ENCODE measurements at places on chromosomes 12 and 14.

DNA sequence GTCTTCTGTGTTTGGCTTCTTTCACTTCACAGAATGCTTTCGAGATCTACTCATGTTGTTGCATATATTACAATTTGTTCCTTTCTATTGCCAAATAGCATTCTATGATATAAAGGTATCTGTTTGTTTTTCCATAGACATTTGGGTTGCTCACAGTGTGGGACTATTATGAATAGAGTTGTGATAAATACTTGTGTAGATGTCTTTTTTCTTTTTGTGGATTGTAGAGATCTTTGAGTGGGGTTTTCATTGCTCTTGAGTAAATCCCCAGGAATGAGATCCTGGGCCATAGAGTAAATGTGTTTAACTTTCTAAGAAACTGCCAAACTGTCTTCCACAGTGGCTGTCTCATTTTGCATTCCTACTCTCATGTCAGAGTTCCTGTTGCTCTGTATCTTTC is 24.9 kb upstream of the CEBPE start:
- H3K4me1 ChIP-seq, result no peaks in the 10 kb centered on the region
- no peak for DNase-seq
- no peaks in the 10 kb centered on the region for H3K27me3 ChIP-seq
- H3K36me3 ChIP-seq, result peaks cover 41% of the 10 kb centered on the region

GRCh38 chr12:57765003-57765697 is 1.7 kb downstream of the CYP27B1 start:
- peak overlapping the region; percentile 75 for H3K4me3 ChIP-seq
- H3K4me1 ChIP-seq, result peaks cover 3% of the 10 kb centered on the region
- peaks cover 12% of the 10 kb centered on the region for H3K36me3 ChIP-seq
- peaks cover 31% of the 10 kb centered on the region for H3K27me3 ChIP-seq
- H3K27ac ChIP-seq, result no peak overlapping the region

- H3K36me3 ChIP-seq, result no peaks in the 10 kb centered on the region
- H3K27ac ChIP-seq, result no peak overlapping the region
- H3K27me3 ChIP-seq, result no peaks in the 10 kb centered on the region
- no peak overlapping the region for H3K4me3 ChIP-seq
- H3K4me1 ChIP-seq, result no peaks in the 10 kb centered on the region
- DNase-seq, result no peak
Measured at GRCh38 chr14:99808515-99808914, 15.3 kb downstream of the EML1 start.

DNA sequence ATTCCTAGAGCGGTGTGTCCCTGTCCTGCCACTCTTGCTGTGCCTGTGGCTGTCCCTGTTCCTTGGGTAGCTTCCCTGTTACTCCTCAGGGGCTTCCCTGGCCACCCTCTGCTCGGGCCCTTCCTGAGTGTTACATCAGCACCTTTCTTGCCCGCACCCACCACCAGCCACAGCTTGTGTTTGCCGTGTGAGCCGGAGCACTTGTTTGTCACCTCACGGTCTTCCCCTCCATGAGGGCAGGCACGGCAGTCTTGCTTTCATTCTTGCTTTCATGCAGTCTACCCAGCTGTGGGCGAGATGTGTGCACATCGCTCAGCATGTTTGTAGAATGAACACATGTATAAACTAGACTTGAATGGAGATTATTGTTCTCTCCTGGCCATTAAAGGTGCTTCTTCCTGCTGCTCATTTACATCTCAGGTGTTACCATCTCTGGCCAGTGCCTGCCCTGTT is 42.0 kb downstream of the TRAF3 start:
- peaks cover 7% of the 10 kb centered on the region for H3K4me1 ChIP-seq
- no peaks in the 10 kb centered on the region for H3K27me3 ChIP-seq
- no peaks in the 10 kb centered on the region for H3K36me3 ChIP-seq
- no peak for DNase-seq

DNA sequence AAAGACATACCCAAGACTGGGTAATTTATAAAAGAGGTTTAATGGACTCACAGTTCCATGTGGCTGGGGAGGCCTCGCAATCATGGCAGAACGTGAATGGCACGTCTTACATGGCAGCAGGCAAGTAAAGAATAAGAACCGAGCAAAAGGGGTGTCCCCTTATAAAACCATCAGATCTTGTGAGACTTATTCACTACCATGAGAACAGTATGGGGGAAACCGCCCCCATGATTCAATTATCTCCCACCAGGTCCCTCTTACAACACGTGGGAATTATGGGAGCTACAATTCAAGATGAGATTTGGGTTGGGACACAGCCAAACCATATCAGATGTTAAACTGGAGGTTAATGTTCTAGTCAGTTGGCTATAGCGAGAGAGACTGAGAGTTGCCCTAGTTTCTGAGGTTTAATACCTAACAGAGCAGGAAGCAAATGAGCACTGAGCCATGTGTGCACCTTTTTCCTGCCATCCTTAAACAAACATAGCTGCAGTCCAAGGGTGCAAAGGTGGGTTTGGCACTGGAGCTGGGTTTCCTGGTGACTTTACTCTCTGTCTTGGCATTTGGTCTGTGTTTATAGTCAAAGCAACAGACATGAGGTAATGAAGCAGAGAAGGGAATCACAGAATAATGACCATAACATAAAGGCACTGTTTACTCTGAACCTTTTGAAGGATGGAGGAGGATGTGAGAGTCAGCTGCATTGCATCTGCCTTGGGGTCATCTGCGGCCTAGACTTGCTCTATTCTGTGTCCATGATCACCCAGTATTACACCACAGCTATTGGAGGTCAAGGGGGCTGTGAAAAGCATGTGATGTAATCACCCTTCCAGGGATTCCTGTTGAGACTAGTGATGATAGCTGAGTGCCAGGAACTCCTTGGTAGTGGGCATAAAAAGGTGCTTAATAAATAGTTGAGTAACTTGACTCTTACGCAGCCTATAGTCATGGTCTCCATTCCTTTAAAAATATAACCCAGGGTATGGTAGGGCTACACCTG is 83.6 kb upstream of the USP44 start:
- H3K27ac ChIP-seq, result no peak overlapping the region
- no peaks in the 10 kb centered on the region for H3K27me3 ChIP-seq
- H3K36me3 ChIP-seq, result peaks cover 11% of the 10 kb centered on the region
- no peaks in the 10 kb centered on the region for H3K4me1 ChIP-seq

DNA sequence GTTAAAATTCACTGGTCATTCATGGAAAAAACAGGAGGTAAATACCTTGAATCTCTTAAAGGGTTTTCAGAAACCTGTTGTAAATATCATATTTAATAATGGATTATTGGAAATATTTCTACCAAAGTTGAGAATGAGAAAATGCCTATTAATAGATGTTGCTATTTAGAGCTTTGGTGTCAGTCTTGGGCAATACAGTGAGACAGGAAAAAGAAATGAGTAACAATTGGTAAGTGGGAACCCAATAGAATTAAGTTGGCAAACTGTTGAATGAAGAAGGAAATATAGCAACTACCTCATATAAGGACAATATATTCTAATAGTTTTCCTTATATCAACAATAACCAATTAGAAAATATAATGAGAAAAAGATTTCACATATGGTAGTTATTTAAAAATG is 78.0 kb downstream of the ATF7IP start:
- H3K4me1 ChIP-seq, result no peaks in the 10 kb centered on the region
- H3K27ac ChIP-seq, result no peak overlapping the region
- peaks cover 68% of the 10 kb centered on the region for H3K36me3 ChIP-seq
- no peaks in the 10 kb centered on the region for H3K27me3 ChIP-seq

DNA sequence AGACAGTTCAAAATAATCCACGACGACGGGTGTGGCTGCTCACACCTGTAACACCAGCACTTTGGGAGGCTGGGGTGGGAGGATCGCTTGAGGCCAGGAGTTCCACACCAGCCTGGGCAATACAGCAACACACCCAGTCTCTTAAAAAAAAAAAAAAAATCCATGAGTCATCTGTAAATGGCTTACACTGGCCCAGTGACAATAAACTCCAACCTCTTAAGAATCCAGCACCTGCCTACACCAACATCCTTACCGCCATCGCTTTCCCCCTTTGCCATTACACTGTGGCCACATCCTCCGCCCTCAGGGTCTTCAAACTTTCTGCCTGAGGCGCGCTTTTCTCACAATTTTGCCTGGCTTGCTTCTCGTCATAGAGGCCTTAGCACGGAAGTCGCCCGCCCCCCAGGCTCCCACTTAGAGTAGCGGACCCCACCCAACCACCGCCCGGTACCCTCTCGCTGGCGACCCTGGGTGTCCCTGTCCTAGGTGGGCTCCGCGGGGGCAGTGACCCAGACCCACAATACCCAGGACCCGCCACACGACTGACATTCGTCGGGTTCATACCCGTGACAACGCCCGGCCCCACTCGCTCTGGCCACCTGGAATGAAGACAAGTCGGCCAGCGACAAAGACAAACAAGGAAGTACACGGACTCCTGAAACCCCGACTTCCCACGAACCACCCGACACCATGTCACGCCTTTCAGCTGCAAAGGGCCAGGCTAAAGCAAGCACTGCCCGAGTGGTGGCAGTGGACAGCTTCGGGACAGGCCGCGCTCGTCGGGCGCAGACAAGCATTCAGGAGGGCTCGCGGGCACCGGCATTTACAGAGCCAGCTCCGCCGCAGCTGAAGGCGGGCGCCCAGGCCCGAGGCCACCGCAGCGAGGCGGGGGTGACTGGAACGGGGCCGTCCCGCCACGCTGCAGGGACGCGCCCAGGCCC is 636 bp downstream of the GOLGA3 start:
- no peak overlapping the region for H3K27ac ChIP-seq
- H3K4me1 ChIP-seq, result no peaks in the 10 kb centered on the region
- DNase-seq, result no peak
- H3K4me3 ChIP-seq, result peak overlapping the region; percentile 92
- H3K36me3 ChIP-seq, result peaks cover 21% of the 10 kb centered on the region

GRCh38 chr14:42628602-42629001 is 1021.9 kb downstream of the LRFN5 start:
- no peaks in the 10 kb centered on the region for H3K4me1 ChIP-seq
- H3K4me3 ChIP-seq, result no peak overlapping the region
- H3K36me3 ChIP-seq, result no peaks in the 10 kb centered on the region
- no peak overlapping the region for H3K27ac ChIP-seq
- DNase-seq, result no peak
- no peaks in the 10 kb centered on the region for H3K27me3 ChIP-seq

- no peaks in the 10 kb centered on the region for H3K36me3 ChIP-seq
- no peaks in the 10 kb centered on the region for H3K4me1 ChIP-seq
- no peaks in the 10 kb centered on the region for H3K27me3 ChIP-seq
Measured at GRCh38 chr12:71478270-71478669, 38.7 kb downstream of the LGR5 start.

- no peaks in the 10 kb centered on the region for H3K27me3 ChIP-seq
- no peak overlapping the region for H3K4me3 ChIP-seq
- no peak for DNase-seq
- H3K27ac ChIP-seq, result no peak overlapping the region
- H3K36me3 ChIP-seq, result peaks cover 70% of the 10 kb centered on the region
Measured at GRCh38 chr12:56086608-56087007, 6.6 kb downstream of the ERBB3 start.

GRCh38 chr14:51302295-51303030 is 62.4 kb downstream of the TMX1 start:
- H3K27me3 ChIP-seq, result no peaks in the 10 kb centered on the region
- no peak overlapping the region for H3K4me3 ChIP-seq
- no peaks in the 10 kb centered on the region for H3K36me3 ChIP-seq
- peaks cover 2% of the 10 kb centered on the region for H3K4me1 ChIP-seq
- no peak overlapping the region for H3K27ac ChIP-seq

GRCh38 chr12:91937706-91938105 is 207.9 kb downstream of the BTG1 start:
- H3K4me3 ChIP-seq, result no peak overlapping the region
- H3K4me1 ChIP-seq, result no peaks in the 10 kb centered on the region
- no peak overlapping the region for H3K27ac ChIP-seq
- no peaks in the 10 kb centered on the region for H3K27me3 ChIP-seq

GRCh38 chr12:42182394-42182793 is 37.7 kb upstream of the GXYLT1 start:
- H3K27me3 ChIP-seq, result no peaks in the 10 kb centered on the region
- peaks cover 2% of the 10 kb centered on the region for H3K4me1 ChIP-seq
- DNase-seq, result no peak

DNA sequence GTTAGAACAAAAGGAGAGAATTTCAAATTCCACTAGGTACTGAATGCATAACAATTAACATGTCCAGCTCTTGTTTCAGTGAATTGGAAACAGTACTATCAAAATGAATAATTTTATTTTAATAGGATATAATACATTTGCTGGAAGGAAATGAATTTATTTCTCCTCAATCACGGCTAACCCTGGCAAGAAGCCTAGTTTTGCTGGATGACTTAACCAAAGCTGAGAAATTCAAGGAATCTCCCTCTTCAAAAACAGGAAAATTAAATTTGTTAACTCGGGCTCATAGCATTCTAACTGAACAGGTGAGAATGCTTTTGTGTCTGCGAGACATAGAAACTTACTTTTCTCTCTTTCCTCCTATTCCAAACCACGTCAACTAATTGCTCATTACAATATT is 163.5 kb upstream of the NEDD1 start:
- H3K36me3 ChIP-seq, result no peaks in the 10 kb centered on the region
- H3K27me3 ChIP-seq, result no peaks in the 10 kb centered on the region
- no peaks in the 10 kb centered on the region for H3K4me1 ChIP-seq
- DNase-seq, result no peak
- no peak overlapping the region for H3K27ac ChIP-seq

- no peaks in the 10 kb centered on the region for H3K4me1 ChIP-seq
- DNase-seq, result no peak
- H3K27ac ChIP-seq, result no peak overlapping the region
- no peaks in the 10 kb centered on the region for H3K27me3 ChIP-seq
- H3K4me3 ChIP-seq, result no peak overlapping the region
Measured at GRCh38 chr12:90193500-90193899, 484.9 kb upstream of the ATP2B1 start.

DNA sequence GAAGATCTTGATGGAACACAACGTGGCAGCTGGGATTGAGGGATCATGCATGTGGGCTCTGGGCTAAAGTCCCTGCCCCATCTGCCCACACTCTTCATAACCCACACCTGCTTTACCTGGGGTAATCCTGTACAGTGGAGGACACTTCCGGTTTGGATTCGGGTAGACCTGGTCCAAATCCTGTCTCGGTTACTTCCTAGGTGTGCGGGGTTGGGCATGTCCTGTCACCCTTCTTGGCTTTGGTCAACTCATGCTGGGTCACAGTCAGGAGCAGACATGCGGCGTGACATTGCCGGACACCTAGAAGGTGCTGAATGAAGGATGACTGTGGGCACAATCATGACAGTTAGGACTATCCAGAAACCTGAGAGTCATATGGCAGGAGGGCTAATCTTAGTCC is 30.7 kb upstream of the WSCD2 start:
- H3K27me3 ChIP-seq, result no peaks in the 10 kb centered on the region
- no peaks in the 10 kb centered on the region for H3K4me1 ChIP-seq
- no peaks in the 10 kb centered on the region for H3K36me3 ChIP-seq
- DNase-seq, result no peak
- no peak overlapping the region for H3K4me3 ChIP-seq
- no peak overlapping the region for H3K27ac ChIP-seq

DNA sequence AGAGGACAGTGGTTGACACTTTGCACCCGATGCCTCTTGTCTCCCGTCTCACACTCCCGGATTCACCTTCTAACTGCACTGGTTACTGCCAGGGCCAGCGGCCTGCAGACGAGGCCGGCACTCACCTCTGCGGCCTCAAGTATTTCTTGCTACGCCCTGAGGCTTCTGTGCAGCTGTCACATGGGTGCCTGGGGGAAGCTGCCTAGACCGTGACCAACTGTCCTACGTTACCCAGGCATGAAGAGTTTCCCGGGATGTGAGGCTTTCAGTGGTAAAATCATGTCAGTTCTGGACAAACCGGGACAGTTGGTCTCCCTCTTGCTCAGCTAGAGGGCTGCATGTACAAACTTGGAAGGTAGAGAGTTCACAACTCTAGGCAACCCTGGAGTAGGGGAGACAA is 274.5 kb downstream of the GLT1D1 start:
- no peaks in the 10 kb centered on the region for H3K4me1 ChIP-seq
- no peaks in the 10 kb centered on the region for H3K36me3 ChIP-seq
- no peaks in the 10 kb centered on the region for H3K27me3 ChIP-seq

- no peak for DNase-seq
- no peak overlapping the region for H3K27ac ChIP-seq
- no peaks in the 10 kb centered on the region for H3K27me3 ChIP-seq
- H3K4me3 ChIP-seq, result no peak overlapping the region
Measured at GRCh38 chr12:103908877-103909276, 21.3 kb upstream of the HSP90B1 start.

All from H9 (cell line).